Pons (tissue), 1 donor: ENCODE measurements at places on chromosomes 16 and 17.
A peak's percentile ranks its signal among the peaks of the same experiment; 100 is the strongest.

- no peak for DNase-seq
Measured at GRCh38 chr17:52181782-52182181, 23.3 kb upstream of the CA10 start.

GRCh38 chr17:65814418-65814817 lies 253.0 kb upstream of the AXIN2 start:
- no peak for DNase-seq

GRCh38 chr16:24694931-24695330 lies 34.5 kb upstream of the TNRC6A start:
- DNase-seq: no peak

DNA sequence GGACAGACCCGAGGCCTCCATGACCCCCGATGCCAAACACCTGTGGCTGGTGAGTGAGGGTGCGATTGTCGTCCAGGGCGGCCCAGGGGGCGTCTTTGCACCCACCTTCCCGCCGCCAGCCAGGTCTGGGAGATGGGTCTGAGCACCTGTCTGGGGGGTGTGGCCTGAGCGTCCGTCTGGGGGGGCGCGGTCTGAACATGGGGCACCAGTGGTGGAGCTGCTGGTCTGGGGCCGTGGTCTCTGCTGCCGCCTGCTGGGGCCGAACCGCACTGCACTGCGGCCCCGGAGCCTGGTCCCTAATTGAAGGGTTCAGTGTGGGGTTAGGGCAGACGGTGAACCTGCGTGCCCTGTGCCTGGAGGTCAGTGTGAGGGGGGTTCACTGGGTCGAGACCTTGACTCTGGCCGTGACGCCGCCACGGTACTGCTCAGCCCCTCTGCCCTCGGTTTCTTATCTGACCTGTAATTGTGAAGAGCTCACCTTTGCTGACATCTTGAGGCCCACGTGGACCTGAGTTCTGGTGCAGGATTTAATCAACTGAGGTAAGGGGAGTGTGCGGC lies 12.6 kb upstream of the TCF25 start:
- DNase-seq: no peak

GRCh38 chr17:30117675-30118081 lies 1.1 kb downstream of the NSRP1 start:
- DNase-seq: no peak

DNA sequence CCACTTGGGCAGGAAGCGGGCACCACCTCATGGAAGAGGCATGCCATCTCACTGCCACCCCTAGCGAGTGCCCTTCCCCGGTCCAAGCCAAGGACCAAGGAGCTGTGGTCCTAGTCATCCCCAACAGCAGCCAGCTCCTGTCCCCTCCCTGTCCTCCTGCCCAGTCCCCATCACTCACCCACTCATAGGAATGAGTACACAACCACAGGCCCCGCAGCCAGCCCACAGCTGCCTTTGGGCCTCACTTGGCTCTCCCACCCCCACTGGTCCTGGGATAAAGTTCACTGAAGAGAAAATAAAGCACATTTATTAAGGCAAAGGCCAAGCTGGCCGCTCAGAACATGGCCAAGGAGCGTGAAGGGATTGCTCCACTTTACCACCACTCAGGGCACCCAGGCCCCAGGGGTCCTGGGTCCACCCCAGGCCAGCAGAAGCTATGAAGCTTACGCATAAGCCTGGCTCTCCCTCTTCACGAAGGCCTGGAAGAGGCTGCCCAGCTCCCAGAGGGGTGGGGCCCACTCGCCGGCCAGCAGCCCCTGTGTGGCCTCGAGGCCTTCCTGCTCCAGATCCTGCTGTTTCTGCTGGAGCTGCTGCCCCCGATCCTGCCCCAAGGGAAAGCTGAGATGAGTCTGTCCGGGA lies 3.6 kb downstream of the SCRN2 start:
- no peak for DNase-seq

DNA sequence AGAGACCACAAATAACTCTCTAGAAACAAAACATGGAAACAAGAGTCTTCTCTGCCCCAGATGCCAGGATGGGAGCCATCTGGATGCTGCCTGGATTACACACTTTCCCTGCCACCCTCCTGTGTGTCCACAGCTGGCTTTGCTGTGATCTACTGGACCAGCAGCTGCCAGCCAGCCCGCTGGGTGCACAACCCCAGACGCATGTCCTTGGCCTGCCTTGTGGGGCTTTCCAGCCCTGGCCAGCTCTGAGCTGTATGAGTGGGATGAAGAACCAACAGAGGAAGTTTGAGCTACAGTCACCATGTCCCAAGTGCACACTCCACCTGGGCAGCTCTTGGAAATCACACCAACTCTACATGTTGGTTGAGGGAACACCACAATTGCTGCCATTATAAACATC lies 57.0 kb upstream of the TNRC6C start:
- no peak for DNase-seq

DNA sequence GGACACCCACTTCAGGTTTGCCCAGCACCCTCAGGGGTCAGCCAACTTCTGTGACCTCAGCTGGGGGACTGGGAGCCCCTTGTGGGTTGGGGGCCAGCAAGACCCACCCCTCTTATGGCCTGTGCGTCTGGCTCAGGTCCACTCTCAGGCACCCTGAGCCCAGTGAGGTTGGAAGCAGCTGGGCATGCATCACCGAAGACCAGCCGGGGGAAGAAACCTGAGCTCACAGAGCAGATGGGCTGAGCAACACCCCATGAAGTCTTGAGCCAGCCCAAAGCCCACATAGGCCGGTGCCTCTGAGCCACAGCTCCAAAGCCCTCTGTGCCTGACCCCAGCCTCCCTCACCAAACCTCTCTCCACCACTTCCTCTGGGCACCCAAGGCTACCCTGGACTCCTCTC lies 166.7 kb downstream of the RBFOX3 start:
- no peak for DNase-seq

GRCh38 chr17:82952019-82952418 lies 112.2 kb upstream of the ZNF750 start:
- DNase-seq: no peak

DNA sequence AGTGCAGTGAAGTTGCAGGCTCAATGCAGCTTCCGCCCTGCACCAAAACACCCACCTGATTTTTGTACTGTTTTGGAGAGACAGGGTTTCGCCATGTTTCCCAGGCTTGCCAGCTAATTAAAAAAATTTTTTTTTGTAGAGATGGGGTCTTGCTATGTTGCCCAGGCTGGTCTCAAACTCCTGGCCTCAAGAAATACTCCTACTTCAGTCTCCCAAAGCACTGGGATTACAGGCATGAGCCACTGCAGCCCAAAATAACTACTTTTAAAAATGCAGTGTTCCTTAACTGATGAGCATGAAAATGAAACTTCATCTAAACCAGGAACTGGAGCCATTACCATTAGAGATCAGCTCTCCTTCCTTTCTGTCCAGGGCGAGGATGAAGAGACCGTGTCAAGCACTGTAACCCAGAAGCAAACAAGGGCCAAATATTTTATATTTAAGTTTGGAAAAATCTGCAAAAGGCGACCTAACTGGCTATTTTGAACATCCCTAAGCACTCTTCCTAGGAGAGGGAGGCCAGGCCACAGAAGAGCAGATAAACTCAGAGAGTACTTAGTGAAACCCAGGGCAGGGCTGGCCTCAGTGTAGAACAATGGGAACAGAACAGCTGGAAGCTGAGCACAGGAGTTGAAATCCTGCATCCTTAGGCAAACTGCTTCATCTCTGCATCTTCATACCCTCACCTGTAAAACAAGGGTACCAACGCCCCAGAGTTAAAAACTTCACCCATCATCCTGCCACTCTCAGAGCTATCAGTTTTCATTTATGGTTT lies 24.0 kb downstream of the CREBBP start:
- DNase-seq: no peak

DNA sequence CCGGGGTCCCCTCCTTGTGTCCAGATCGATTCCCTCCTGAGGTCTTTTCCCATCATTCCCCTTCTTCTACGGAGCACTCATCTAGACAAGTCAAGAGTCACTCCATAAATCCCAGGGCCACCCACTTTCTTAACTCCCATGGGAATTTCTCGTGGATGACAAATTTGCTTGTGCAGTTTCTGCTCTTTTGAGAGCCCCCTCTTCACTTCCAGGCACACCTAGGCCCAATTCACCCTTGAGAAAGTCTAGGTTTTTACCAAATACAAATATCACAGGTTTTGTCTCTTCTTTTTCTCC lies 522 bp upstream of the POLDIP2 start:
- no peak for DNase-seq

GRCh38 chr17:39576187-39576586 lies 31.5 kb downstream of the NEUROD2 start:
- DNase-seq: no peak

GRCh38 chr17:11458279-11458678 lies 140.0 kb upstream of the DNAH9 start:
- DNase-seq: no peak

DNA sequence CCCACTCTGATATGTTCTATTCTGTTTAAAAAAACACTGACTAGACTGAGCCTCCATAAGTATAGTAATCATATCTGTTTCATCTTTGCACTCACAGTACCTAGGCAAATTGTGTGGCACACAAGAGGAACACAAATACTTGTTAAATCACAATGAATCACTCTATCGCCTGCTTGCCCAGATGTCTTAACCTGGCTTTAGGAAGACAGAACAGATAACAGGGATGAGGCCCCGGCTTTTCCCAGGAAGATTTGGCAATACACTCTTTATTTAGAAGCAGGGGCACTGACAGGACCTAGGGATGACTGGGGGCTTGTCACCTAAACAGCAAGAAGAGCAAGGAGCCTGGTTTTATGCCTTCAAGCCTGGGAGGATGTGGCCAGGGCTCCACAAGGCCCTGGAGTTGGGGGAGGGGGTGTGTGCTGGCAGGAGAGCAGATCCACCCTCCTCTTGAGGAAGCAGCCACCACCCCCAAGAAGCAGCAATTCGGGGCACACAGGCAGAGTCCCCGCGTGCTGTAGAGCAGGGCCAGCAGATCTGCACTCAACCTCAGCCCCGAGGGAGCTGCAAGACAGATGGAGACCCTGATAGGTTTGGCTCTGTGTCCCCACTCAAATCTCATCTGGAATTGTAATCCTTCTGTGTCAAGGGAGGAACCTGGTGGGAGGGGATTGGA lies 41.0 kb upstream of the KSR1 start:
- DNase-seq: no peak

DNA sequence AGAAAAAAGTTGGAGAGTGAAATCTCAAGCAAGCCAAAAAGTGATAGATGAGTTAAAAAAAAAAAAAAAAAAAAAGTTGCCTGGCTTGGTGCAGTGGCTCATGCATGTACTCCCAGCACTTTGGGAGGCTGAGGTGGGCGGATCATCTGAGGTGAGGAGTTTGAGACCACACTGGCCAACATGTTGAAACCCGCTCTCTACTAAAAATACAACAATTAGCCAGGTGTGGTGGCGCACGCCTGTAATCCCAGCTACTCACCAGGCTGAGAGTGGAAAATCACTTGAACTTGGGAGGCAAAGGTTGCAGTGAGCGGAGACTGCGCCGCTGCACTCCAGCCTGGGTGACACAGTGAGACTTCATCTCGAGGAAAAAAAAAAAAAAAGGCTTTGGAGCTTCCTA lies 668.8 kb downstream of the WWOX start:
- no peak for DNase-seq

GRCh38 chr16:11051879-11052808 lies 107.8 kb downstream of the CLEC16A start:
- no peak for DNase-seq

DNA sequence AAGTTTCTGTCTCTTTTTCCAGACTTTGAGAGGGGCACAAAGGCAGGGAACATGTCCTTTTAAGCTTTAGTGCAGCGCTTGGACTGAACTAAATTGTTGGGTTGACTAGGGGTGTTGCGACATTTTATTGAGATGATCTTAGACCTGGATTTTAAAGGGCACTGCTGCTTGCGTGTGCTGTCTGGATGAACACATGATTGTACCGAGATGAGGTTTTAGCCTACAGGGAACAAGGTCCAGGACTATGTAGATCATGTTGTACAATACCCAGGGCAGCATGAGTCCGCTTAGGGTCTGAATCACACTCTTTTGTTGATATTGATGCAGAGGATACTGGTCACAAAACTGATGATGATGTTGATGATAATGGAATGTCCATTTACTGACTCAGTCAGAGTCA lies 5.2 kb upstream of the RGS9 start:
- no peak for DNase-seq

- DNase-seq: peak; percentile 22
Measured at GRCh38 chr17:79400989-79401703, 209.7 kb downstream of the RBFOX3 start.

DNA sequence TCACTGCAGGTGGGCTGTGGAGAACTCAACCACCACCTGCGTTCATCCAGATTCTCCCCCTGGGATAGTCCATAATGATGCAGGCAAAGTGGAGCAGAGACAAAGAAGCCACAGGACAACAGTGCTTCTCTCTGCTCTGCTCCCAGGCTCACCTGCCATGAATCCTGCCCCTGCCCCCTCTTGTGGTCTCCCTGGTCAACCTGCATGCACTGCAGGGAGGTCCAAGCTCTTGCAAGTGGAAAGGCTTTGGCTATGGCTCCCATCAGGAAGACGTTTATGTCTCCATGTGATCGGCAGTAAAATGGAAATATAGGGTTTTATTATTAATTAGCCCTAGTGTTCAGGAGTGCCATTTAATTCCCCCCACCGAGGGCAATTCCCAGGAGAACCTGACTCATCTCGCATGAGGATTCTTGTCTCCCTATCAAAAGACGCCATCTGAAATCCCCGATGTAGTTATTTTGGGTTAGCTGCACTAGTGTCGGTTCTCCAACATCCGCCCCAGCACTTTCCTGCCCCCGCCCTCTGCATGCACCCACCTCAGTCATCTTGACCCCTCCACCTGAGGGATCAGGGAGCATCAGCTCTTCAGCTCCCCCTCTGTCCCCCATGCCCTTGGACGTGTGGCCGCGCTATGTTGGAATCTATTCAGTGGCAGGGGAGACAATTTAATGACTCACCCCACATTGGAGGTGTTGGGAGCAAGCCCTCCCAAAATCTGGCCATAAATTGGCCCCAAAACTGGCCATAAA lies 91.8 kb downstream of the KCNJ12 start:
- no peak for DNase-seq

DNA sequence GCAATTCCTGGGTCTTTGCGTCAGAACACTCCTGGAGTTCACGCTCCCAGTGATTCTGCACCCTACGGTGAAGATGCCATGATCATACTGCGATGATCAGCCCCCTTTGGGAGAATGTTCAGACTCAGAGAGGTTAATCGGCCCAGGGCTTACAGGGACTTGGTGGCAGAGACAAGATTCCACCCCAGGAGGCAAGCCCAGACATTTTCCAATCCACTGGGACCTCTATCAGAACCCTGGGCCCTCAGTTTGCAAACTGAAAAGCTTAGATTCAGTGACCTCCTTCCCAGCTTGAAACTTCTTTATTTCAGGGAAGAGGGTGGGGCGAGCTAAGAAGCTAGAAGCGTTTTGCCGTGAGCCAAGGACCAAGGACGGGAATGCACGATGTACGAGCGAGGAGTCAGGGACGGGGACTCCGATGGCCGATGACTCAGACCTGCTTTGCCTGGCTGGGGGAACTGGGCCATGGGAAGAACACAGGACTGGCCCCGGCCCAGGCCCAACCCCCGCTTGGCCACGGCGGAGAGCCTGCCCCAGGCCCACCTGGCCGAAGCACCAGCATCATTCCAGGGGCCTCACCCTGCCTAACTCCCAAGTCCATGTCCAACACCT lies 34.7 kb downstream of the SOCS3 start:
- DNase-seq: no peak

- peak; percentile 23 for DNase-seq
Measured at GRCh38 chr17:71975331-71975801, 145.5 kb upstream of the SOX9 start.

GRCh38 chr16:80123189-80123588 lies 417.6 kb upstream of the DYNLRB2 start:
- DNase-seq: no peak

GRCh38 chr17:38455288-38455915 lies 27.1 kb downstream of the ARHGAP23 start:
- no peak for DNase-seq

GRCh38 chr17:69048634-69049033 lies 12.1 kb downstream of the ABCA9 start:
- DNase-seq: no peak
